ENCODE measurements at places on chromosomes 5 and 9.

GRCh38 chr5:163330723-163331668 lies 106.4 kb upstream of the CCNG1 start:
- DNase-seq, result no peak

- no peak for DNase-seq
Observed at GRCh38 chr5:82413302-82414040, 135.3 kb upstream of the RPS23 start.

DNA sequence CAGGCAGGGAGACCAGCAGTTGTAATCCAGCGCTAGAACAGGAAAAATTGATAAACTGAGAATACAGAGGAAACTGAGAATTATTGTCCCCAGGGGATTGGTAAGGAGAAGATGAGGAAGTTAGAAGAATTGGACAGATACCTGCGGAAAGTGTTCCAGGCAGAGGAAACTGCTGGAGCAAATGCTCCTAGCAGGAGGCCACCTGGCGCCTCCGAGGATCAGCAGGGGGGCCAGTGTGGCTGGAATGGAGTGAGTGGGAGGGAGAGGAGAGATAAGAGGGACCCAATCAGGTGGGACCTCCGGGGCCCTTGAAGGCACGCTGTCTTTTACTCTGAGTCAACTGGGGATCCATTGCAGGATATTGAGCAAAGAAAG lies 695 bp upstream of the ANXA6 start:
- DNase-seq, result no peak

- DNase-seq, result no peak
Observed at GRCh38 chr9:18245911-18246310, 228.0 kb upstream of the ADAMTSL1 start.

- DNase-seq, result no peak
Observed at GRCh38 chr5:122401976-122402725, 90.1 kb downstream of the SNCAIP start.

DNA sequence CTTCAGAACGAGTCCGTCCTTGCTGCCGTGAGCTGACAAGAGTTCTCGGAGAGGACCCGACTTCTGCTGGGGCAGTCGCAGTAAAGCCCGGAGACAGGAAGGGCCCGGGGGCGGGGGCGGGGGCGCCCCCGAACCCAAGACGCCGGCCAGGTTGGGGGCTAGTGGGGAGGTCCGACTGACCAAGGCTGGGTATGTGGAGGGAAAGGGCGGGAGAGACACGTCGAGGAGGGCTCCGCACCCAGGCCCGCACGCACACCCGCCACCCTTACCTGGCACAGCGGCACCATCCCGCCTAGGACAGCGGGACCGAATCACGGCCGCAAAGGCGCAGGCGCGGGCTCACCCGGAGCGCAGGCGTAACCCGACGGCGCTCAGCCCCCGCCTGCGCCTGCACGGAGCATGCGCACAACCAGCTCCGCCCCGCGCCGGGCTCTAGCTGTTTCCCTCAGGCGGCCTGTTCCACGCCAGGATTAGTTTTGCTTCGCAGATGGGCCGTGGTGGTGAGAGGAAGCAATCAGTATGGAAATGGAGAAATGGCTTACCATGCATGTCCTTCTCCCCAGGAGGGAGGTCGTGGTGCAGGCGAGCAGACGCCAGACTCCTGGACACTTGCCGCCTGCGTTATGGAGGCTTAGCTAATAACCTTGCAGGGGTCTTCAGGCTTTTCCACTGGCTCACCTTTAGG lies at the start of gene MOCS2:
TSS of gene MOCS2 (minus strand) at position 315 of the 685 bp plus-strand sequence. CDS start 2,583 bp downstream, outside the sequence.
- DNase-seq, result peak; percentile 90

GRCh38 chr9:19369107-19369506 lies 10.9 kb downstream of the RPS6 start:
- no peak for DNase-seq

DNA sequence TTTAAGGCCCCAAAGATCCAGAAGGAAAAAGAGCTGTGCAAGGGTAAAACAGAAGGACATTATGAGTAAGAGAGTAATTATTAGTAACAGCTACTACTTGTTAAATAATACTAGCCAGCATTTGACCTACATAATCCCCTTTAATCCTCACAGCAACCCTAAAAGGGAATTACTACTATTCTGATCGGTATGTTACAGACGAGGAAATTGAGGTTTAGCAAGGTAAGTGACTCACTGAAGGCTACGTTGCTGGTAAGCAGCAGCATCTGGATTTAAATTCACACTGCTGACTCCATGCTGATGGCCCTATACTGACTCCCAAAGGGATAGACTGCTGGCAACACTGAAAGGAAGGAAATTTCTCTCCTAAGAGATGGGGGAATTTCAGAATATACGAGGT lies 3.7 kb upstream of the FSD1L start:
- DNase-seq, result no peak

GRCh38 chr5:141963701-141964100 lies 5.2 kb upstream of the RNF14 start:
- no peak for DNase-seq

DNA sequence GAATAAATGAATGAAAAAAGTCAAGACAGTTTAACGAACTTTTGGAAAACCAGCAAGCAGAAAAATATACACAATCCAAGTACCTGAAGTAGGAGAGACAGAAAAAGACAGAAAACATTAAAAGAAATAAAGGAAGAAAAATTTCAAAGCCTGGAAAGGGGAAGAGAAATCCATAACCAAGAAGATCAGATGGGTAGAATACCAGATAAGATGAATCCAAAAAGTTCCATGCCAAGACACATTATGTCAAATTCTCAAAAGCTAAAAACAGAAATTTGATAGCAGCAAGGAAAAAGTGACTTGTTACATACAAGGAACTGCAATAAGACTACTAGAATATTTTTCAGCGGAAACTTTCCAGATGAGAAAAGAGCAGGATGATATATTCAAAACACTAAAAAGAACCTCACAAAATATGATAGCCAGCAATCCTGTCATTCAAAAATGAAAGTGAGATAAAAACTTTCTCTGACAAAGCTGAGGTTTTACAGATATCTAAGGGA lies 7.6 kb upstream of the ZNF300 start:
- DNase-seq, result no peak

DNA sequence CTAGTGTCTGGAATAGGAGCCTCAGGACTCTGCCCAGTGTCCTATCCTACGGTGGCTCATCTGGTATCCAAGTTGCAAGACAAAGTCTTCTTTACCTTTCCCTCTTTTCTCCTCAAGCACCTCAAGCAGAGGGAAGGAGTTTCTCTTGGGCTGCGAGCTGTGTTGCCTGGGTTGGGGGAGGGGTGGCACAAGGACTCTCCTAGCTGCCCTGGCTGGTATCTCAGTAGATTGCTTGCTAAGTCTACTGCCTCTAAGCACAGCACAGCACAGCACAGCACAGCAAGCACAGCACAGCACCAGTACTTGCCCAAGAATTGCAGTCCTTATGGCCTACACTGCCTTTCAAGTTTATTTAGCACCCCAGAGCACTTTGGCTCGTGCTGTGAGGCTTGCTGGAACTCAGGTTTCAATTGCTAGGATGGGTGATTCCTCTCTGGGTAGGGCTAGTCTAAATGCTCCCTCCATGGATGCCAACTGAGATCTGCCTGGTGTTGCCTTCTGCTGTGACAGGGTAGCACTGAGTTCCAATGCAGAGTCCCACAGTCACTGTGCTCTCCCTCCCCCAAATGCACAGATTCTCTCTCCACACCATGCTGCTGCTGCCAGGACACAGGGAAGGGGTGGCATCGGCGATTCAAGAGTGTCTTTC lies 213.1 kb upstream of the POU5F2 start:
- no peak for DNase-seq

- no peak for DNase-seq
Observed at GRCh38 chr5:155983954-155984353, 343.0 kb upstream of the SGCD start.

GRCh38 chr9:89274838-89275237 lies 36.2 kb upstream of the CKS2 start:
- no peak for DNase-seq

DNA sequence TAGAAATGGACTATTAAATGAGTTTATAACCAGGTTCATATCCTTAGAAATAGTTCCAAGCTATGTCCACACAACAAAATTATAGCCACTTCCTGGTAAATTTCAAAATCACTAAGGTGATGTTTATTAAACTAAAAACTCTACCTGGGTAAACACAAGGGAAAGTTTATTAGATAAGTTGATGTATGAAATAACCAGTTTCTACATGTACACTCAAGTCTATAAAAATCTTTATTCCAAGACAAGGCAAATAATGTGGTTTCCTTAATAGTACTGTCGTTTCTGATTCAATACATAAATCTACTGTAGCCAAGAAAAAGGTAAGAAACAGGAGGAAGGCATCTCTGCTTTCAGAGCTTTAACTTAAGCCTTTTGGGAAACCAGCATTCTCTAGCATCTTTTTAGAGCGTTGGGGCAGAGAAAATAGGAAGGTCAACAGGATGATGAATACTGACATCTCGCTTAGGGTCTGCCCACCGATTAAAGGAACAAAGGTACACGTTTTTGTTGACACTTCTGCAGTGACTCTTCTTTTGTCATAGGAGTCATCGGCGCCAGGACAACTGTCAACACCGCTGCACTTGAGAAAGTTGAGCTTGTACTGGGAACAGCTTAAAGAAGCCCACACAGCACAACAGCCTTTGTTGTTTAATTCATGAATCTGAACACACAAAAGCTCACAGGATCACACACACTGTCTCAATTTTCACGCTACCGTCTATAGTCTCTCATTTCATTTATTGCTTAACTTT lies 513.6 kb downstream of the SLCO4C1 start:
- DNase-seq, result no peak

- DNase-seq, result no peak
Observed at GRCh38 chr9:14690948-14691730, 2.1 kb downstream of the ZDHHC21 start.

- no peak for DNase-seq
Observed at GRCh38 chr5:87054821-87055220, 212.9 kb upstream of the RASA1 start.

DNA sequence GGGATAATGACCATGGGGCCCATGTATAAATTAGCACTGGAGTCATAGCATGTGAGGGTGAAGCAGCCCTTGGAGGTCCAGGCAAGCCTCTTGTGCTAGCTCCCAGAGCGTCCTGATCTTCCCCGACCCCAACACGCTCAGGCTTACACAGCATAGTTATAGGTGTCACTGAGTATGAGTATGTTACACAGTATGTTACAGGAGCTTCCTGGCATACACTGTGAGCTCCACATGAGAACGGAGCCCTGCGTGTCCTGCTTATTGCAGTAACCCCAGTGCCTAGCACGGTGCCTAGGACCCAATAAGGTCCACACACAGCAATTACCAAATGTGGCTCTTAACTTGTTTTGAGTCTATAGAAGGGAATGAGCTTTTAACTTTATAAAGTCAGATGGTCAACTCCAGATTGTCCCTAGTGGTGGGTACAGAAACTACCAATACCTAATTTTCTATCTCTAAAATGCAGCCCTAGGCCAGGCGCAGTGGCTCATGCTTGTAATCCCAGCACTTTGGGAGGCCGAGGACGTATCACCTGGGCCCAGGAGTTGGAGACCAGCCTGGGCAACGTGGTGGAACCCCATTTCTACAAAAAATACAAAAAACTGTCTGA lies 64.1 kb downstream of the PLAC8L1 start:
- no peak for DNase-seq

- no peak for DNase-seq
Observed at GRCh38 chr5:87671146-87671545, 258.4 kb upstream of the CCNH start.

DNA sequence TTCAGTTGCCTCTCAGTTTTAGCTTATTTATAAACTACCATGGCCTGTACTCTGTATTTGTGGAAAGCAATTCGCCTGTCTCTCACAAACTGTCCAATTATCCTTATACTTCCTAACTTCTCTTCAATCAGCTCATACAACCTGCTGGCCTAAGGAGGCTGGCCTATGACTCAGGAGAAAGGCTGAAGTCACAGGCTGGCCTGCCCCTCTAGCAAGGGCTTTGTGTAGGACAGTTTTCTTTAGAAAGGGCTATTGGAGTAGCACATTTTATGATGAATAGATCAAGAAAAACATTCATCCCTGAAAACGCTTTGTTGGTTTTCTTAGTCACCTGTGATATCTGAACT lies 988.7 kb upstream of the ARRDC3 start:
- no peak for DNase-seq

DNA sequence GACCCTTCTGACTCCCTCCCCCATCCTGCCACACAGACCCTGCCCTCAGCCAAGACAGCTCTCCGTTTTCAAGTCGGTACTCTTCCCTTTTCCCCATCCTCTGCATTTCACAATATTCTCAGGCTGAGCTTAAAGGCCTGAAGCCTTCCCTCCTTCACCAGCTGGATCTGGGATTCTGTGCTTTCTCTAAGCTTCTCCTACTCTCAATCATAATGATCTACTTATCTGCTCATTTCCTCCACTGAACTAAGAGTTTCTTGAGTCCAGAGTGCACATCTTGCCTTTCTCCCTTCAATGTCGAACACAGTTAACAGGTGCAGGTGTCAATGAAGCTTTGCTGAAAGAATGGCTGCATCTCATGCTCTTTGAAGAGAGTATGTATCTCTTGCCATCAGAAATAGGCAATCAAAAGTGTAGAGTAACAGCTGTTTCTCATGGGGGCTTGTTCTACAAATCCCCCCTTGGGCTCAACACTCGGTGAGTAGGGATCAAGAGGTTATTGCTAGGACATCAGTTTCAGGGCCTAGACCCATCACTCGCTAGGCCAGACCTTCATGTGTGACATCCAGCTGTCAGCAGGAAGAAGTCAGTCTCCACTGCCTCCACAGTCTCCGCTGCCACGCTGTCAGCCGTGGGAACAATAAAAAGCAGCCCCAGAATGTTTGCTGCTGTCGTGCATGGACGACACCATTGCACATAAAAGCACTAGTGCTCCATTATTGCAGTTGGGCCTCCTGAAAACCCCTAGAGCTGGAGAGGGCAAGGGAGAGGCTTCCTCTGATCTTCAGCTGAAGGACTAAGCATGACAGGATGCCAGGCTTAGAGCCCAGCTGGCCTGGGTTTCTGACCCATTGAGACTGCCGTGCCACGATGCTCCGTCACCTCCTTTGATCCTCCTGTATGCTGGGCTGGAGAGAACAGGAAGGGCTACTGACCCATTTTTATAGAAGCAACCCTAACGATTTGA lies 23.7 kb downstream of the TRAF1 start:
- no peak for DNase-seq

- no peak for DNase-seq
Observed at GRCh38 chr9:104831681-104832080, 67.8 kb downstream of the NIPSNAP3B start.

GRCh38 chr9:135813671-135814290 lies 93.6 kb downstream of the CAMSAP1 start:
- no peak for DNase-seq

DNA sequence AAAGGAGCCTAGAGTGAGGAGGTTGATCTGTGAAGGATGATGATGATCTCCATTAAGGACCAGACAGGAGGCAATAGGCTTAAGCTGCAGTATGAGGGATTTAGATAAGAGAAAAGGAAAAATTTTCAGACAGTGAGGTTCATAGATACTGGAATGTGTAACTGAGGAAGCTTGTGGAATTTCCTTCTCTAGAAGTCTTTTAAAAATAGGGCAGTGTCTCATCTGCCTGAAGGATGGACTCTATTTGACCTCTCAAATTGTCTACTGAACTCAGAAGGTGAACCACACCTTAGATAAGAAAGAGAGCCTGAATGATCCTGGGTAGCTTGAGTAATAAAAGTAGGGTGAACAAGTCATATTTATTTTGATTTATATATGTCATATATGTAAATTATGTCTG lies 148.2 kb upstream of the CDKN2B start:
- no peak for DNase-seq
